WTC11 (cell line): ENCODE measurements at places on chromosomes 1 and 21.

DNA sequence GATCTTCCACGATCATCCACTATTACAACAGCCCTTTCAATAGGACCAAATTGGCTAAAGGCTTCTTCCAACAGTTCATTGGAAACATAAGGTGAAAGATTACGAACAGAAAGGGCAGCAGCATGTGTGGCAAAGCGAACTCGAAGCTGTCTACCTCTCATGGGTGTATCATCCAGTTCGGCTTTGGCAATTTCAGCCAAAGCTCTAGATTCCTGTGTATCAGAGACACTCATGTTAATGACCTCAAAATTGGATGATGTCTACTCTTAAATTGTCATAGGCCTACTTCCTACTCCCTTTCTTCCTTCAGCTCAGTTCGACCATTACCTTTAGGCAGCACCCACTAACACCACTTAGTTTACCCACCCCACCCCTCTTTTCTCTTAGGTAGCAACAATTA lies 2.2 kb downstream of the SFPQ start:
- DNase-seq: no peak

GRCh38 chr1:25197982-25198662 lies 34.2 kb downstream of the SYF2 start:
- no peak for DNase-seq

DNA sequence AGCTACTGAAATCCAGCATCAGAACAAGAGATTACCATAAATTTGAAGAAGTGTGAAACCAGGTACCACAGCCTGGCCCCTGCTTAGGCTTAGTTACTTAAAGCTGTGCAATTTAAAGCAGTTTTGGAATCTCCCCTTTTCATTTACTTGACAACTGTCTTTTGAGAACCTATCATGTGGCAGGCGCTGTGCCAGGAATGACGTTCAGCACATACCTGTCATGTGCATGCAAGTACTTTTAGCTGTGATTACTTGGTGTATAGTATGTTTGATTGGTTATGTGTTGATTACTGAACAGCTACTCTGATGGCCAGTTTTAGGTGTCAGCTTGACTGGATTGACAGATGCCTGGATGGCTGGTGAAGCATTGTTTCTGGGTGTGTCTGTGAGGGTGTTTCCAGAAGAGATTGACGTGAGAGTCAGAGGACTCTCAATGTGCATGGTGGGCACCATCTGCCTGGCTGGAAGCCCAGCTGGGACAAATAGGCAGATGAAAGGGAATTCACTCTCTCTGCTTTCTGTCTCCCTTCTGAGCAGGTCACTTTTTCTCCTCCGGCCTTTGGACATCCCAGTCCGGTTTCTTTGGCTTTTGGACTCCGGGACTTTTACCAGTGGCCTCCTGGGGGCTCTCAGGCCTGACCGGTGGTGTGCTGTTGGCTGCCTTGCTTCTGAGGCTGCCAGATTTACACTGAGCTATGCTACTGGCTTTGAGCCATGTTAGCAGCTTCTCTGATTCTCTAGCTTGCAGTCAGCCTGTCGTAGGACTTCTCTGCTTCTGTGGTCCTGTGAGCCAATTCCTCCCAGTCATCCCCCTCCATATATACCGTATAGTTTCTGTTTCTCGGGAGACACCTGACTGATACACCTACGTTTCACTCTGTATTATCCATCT lies 178.0 kb downstream of the RYR2 start:
- no peak for DNase-seq

- no peak for DNase-seq
Measured at GRCh38 chr1:92882819-92883218, 51.0 kb downstream of the RPL5 start.

DNA sequence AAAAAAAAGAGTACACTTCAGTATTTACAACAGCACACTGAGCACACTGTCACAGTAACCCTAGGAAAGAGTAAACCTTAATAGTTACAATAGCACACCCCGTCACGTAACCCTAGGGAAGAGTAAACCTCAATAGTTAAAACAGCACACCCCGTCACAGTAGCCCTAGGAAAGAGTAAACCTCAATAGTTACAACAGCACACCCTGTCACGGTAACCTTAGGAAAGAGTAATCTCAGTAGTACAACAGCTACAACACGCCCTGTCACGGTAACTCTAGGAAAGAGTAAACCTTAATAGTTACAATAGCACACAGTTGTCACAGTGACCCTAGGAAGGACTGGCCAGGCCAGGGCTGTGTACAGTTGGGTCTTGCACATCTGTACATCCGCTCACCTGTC lies 3.0 kb downstream of the CDK11A start:
- no peak for DNase-seq

DNA sequence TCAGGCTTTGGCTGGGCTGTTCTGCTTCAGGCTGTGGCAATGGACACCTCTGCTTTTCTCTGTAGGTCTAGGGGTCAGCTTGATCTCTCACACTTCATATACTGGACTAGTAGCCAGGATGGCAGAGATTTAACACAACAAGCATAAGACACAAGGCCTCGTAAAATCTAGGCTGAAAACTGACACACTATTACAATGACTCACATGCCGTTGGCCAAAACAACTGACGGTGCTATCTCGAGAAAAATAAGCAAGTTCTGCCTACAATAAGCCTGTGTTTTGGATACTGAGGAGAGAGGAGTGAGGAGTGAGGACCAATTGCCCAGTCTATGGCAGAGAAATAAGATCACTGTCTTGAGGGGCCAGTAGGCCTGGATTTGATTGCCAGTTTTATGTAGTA lies 840.7 kb upstream of the ADAMTS5 start:
- DNase-seq: no peak
